ENCODE measurements at places on chromosomes 4 and X.

DNA sequence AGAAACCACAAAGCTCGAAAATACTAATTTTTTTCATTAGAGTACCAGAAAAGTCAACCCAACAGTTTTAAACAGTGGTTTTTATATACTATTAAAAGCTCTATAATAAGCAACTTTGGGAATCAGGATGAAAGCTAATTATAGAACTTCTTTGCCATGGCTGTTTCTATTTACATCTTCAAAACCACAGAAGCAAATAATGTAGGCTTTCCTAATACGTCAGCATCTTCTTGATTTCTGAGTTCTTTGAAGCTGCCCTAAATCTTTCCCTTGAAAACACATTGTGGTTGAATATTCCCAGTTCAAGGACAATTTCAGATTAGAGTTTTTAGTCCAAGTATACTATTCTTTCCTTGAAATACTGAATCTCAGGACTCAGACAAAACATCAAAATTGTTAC is 460.2 kb upstream of the FAT1 start:
- no peak for DNase-seq

GRCh38 chr4:31125496-31125895 is 405.3 kb downstream of the PCDH7 start:
- no peak for DNase-seq

GRCh38 chrX:79169484-79169883 is 25.0 kb downstream of the GPR174 start:
- no peak for DNase-seq

DNA sequence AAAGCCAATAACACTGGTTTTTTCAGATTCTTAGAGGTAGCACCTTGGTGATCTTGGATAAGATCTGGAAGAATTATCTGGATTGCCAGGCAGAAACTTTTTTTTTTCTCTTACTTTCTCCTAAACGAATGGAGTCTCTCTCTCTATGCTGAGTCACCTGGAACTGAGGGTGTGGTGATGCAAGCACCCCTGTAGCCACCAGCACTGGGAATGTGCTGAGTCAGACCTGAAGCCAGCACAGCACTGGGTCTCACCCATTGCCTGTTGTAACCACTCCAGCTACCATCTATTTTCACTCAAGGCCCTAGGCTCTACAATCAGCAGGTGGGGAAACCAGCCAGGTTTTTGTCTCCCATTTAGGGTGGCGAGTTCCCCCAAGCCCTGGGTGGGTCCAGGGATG is 923.8 kb downstream of the RAPGEF2 start:
- no peak for DNase-seq

DNA sequence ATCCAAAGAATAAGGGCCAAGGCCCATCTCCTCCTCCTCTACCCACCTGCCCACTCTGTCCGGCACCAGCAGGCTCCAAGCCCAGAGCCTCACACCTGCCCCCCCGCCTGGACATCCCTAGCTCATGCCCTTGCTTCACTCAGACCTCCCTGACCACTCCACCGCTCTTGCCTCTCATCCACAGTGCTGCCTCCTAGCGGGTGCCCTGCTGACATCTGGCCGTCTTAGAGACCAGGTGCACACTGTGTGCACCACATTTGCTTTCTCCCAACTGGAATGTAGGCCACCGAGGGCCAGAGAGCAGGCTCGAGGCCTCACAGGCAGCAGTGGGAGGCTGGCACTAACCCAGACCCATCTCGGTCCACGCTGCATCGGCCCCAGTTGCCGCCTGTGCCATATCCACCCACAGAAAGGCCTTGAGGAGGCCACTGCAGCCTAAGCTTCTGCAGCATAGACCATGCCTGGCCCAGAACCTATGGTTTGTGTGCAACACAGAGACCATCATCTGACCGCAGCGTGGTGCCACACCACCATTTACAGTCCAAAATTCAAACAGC is 13.5 kb downstream of the LETM1 start:
- no peak for DNase-seq

DNA sequence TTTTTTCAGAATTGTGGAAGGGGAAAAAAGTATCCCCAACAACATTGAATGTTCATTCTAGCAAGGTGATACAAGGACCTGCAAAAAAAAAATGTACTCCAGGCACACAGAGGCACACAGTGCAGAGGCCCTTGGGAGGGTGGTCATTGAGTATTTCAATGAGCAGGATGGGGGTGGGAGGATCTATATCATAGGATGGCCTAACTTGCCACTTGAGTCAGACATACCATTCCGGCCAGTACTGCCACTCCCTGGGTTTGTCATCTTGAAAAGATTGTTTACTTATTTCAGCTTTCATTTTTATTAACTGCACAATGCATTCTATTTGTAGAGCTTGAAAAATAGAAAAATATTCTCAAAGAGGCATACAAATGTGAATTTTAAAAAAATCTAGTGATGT is 18.7 kb downstream of the ZNF595 start:
- no peak for DNase-seq

- DNase-seq, result no peak
Measured at GRCh38 chrX:39971760-39972159, 126.0 kb downstream of the BCOR start.

- DNase-seq, result no peak
Measured at GRCh38 chrX:129427267-129427666, 96.0 kb downstream of the SMARCA1 start.

All from GM12864 (cell line).